ENCODE measurements at places on chromosomes 13 and 19.
A peak's percentile ranks its signal among the peaks of the same experiment; 100 is the strongest.

DNA sequence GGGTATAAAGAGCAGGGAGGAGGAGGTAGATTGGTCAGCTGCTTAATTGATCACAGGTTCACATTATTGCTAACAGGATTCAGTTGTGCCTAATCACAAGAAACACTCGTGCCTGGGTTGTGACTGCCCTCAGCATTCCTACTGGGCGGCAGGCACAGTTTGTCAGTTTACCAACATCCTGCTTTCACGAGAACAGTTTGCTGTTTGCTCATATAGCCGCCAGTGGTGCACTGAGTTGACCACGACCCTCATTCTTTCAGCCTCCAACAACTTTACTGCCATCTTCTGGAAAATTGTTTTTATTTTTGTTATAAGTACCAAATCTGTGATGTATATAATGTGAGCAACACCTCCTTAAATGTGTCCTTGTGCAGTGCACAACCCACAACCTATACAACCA, 16.2 kb upstream of the IFT88 start:
- DNase-seq = peak; percentile 18

GRCh38 chr19:29685326-29685725, 20.1 kb downstream of the PLEKHF1 start:
- DNase-seq = no peak

DNA sequence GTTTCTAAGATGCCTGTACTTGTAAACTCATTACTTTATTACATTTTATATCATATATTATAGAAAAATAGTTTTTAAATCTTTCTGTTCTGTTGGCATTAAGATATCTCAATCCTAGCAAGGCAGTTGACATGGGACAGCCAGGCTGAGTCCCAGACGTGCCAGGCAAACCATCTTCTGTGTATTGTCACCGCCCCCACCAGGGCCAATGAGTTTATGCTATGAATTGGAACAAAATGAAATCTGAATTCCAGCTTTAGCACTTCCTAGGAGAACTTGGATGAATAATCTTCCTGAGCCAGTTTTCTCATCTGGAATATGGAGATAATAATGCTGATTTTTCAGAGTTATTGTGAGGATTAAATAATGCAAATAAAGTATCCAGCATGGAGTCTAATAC, 79.9 kb upstream of the GSX1 start:
- DNase-seq = peak; percentile 5

DNA sequence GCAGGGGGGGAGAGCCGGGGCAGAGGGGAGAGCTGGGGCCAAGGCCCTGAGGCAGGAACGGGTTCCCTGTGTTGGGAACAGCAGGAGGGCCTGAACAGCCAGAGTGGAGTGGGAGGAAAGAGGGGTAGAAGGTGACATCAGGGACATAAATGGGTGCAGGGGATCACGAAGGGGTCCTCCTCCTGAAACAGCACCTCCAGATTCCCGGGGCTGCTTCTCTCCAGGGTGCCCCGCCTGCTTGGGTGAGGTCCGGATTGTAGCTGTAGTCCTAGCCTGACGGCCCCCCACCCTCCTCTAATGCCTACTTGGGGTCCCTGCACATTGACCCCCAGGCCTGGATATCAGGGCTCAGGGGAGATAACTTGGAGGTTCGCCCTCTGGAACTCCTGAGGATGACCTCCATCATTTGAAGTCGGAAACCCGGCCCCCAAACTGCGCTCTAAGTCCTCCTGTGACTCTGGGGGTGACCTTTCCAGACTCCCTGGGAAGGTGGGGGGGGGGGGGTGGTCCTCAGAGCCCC, 473 bp upstream of the SCN1B start:
- no peak for DNase-seq

GRCh38 chr13:43284162-43284561, 260.8 kb downstream of the DNAJC15 start:
- peak; percentile 83 for DNase-seq

- peak; percentile 67 for DNase-seq
Observed at GRCh38 chr13:46683676-46684260, 113.2 kb downstream of the ESD start.

DNA sequence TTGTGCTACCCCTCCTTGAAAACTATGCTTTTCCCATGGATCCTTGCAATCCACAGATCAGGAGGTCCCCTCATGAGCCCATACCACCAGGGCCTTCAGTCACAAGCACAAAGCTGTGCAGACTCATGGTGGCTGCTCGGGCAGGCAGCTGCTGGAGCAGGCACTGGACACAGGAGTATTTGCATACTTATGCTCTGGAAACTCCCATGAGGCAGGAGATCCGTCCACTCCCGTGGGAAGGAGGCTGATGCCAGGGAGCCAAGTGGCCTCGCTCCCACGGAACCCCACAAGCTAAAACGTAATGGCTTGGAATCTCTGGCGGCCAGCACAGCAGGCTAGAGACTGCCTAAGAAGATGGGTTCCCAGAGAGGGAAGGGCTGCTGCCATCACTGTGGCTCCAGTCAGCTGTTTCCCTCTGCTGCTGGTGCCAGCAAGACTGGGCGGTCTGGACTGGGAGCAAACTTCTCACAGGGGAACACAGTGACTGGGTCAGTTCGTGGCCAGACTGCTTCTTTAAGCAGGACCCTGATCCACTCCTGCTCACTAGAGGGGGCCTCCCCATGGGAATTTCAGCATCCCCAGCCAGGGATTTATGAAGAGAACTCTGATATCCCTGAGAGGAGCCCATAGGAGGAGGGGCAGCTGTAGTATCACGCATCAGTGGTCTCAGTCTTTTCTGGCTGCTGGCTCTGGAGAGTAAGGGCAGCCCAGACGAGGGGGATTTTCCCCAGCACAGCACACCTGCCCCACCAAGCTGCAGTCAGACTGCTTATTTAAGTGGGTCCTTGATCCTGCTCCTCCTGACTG, 370.3 kb upstream of the ATXN8OS start:
- no peak for DNase-seq

GRCh38 chr13:111329641-111330040, 9.2 kb downstream of the TEX29 start:
- DNase-seq = no peak

GRCh38 chr19:30160426-30160825, 211.8 kb upstream of the ZNF536 start:
- no peak for DNase-seq

GRCh38 chr13:44917589-44918325, 71.5 kb downstream of the NUFIP1 start:
- peak; percentile 98 for DNase-seq

- DNase-seq = no peak
Observed at GRCh38 chr13:89755729-89756492, 1591.6 kb upstream of the MIR17HG start.

DNA sequence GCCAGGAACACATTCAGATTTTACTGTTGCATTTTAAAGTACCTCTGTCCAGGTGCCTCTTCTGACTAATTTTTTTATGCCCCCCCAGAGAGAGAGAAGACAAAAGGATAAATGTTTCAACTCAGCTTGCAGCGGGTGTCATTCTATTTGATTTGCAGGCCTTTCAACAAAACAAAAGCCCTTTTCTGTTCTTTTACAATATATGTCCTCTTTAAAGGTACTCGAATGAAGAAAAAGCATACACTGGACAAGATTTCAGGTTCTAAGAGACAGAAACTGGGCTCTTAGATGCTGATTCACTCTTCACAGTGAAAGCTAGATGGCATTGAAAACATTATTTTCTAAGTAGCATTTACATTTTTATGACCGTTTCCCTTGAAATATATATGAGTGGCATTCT, 2.9 kb upstream of the FRY start:
- DNase-seq = no peak

GRCh38 chr13:77386046-77386445, 59.2 kb upstream of the MYCBP2 start:
- no peak for DNase-seq

DNA sequence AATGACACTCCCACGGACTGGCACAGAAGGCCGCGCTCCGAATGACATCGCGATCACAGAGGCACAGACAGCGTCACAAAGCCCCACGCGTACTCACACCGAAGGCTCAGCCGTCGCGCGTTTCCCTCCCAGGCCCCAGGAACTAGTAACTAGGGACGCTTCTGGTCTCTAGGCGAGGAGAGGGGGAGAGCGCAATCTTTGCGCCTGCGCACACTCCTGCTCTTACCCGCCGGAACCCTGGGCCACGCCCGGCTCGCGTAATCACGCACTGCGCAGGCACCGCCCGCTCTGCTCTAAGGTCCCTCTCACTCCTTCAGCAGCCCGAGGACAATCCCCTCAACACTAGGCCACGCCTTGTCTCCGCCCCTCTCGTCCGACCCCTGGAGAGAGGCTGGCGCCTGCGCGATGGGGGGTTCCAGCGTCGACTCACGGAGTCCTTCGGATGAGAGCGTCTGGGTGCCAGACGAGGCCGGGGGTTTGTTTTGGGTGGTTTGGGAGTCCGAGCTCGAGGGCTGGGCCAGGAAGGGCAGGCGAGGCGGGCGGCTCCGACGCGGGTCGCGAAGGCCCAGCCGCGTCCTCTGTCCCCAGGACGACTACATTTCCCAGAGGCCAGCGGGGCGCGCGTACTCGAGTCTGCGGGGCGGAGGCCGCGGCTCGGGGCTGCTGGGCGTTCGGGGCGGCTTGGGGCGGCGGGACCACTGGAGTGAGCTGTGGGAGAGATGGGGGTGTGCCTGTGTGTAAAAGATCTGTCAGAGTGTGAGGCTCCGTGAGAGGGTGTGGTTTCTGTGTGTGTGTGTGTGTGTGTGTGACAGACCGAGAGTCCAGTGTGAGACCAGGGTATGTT, at the start of gene ZNF471:
Gene ZNF471 (plus strand): TSS at position 410 of the 844 bp plus-strand sequence. CDS start 3,717 bp downstream, outside the sequence.
- peak; percentile 98 for DNase-seq

DNA sequence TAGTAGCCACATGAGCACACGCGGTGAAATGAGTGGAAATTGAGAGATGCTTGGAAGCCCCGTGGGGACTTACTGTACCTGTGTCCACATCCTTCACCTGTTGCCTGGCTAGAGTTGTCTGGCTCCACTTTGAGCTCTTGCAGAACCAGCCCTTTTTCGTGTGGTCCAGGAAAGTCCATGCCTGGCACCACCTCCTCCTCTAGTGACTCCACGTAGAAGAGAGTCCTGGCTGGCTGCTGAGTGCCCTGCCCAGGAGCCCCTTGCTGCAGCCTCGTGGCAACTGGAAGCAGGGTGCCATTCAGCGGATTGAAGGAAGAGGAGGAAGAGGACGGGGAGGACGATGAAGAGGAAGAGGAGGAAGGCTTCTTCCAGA, 515 bp upstream of the ATXN8OS start:
- no peak for DNase-seq

DNA sequence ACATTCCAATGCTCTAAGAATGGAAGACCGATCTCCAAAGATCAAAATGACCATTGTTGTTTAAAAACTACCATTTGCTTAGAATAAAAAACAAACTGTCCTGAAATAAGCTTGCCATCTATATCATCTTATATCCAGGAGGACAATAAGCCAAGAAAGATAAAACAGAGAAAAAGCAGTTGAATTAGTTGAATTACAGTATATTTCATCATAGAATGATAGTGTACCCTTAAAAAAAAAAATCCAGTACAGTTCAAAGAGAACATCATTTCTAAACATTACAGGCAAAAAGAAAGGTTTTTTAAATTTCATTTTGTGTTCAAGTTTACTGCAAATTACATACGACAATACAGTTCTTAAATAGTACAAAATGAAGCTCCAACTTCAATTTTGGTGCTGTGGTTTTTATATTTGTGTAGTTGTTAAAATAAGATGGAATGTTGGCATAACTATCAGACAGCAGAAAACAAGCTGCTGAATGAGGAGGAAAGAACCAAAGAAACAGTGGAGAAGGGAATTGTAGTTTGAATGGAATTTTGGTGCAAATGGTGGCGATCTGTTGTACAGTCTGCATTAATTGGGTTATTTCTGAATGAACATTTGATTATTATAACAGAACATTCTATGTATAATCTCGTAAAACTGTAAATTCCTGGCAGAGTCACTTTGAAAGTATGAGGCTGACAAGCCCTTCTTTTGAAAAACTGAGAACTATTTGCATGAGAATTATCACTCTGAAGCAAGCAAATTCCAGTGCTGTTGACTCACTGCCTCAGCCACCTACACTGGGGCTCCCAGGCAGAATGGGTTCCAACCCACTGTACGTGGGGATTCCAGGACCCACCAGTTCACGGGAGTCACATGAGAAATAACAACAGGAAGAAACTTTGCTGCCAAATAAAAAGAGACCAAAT, 37.7 kb downstream of the LHFPL6 start:
- peak; percentile 95 for DNase-seq

DNA sequence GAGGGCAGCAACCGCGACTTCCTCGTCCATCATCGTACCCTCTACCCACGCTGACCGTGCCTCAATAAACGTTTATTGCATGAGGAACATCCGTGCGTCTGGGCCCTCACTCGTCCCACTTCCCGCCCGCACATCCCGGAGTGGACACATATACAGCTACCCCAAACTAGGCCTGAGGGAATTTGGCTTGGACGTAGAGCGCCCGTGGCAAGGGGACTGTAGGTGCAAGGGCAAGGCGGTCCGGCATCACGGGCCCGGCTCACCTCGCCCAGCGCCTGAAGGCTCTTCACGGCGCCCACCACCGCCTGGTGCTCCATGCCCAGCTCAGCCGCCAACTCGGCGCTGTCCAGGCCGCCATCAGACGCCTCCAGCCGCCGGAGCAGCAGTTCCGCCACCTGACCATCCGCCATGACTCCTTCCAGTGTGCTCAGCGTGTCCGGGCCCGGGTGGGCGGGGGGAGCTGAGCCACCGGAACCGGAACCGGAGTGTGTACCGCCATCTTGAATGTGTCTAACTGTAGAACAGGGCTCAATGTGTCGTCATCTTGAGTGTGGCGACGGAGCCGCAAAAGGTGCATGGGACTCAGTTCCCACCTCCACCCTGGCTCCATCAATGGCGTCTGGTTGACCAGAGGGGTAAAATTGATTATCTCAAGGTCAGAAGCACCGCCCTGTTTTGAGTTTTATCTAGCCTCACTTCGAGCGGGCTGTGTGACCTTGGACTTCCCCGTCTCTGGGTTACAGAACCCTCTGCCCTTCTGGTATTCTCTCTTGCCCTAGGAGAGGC, at the start of gene FARSA:
Gene FARSA (minus strand): TSS at position 425 of the 786 bp plus-strand sequence. CDS start 15 bp downstream, at position 410.
- DNase-seq = peak; percentile 89

DNA sequence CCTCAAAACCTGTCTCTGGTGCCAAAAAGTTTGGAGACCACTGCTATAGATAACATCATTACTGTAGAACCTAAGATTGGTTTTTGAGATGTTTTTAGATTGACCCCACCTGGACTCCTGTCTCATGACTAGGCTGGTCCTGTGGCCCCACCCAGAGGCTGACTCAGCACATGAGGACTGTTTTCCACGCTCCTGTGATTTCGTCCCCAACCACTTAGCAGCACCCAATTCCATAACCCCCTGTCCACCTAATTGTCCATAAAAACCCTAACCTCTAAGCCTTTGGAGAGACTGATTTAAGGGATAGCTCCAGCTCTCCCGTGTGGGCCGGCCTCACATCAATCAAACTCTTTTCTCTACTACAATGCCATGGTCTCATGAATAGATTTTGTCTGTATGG, 25.6 kb upstream of the GAS6 start:
- DNase-seq = no peak

DNA sequence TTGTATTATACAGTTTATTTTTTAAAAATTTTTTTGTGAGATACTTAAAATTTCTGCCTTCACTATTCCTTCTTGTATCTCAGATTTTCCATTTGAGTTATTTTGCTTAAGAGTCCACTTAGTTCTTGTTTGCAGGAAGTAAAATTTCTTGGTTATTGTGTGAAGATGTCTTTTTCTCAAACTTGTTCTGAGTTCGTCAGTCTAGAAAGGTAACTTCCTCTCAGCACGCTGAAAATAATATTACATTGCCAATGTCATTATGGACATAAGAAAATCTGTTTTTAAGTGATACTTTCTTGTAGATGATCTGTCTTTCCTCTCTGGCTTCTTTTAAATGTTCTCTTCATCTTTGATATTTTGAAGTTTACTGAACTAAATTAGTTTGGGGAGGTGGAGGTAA, 731.7 kb upstream of the GPC6 start:
- DNase-seq = no peak

Data from fibroblast of skin of right biceps (primary cell).